Stimulated activated CD4-positive, alpha-beta T cell treated with anti-CD3 and anti-CD28 coated beads, Interleukin-15, amount 100 ng/mL, for 1 hour (primary cell): ENCODE measurements at places on chromosomes 12 and 14.

DNA sequence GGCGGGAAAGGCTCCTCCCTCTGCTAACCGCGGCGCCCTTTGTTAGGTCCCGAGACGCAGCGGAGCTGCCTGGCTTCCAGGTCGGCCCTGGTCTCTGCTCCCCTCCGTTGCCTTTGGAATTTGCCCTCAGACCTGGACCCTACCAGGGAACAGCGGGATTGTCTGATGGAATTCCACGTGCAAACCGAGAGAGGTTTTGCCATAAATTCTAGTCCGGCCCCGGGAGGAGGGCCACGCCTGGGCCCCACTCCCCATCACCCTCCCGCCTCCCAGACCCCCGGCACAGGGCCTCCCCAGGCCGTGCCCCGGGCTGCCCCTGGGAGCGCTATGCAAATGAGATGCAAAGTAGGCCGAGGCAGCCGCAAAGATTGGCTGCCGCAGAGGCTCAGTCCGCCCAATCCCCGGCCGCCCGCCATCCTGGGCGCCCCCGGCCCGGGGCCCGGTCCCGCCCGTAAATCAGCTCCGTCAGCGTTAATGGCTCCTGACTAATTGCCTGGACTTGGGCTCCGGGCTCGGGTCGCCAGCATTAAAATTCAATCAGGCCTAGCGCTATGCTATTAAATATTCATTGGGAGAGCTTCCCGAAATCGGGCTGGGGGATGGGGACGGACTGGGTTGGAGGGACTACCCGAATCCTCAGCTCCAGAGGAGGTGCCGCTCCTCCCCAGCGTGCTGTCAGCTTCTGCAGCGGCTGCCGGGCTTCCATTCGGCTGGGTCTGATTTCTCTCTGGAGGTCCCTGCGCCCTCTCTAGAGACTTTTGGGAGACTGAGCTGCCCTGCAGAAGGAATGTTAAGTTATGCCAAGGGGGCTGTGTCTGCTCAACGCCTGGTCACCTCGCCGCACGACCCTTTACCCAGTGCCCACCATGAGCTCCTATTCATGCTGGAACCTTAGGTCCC, 15.7 kb upstream of the FIGNL2 start:
- no peak for DNase-seq

DNA sequence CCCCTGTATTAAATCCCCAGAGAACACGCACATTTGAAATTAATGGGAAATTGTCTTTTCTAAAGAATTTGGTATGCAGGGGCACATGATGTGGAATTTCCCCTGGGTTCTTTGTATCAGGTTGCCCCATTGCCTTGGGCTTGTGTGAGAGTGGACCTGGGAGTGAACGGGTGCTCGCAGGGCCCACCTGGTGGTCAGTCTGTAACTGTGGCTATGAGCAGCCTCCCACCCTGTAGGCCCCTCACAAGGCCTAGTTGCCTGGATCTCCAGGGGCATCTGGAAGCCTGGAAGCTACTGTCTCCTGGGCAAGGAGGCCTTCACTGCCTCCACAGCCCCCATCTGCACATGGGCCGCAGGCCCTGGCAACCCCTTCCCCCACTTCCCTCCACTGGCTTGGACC, 96.7 kb downstream of the SLC25A47 start:
- DNase-seq: no peak

DNA sequence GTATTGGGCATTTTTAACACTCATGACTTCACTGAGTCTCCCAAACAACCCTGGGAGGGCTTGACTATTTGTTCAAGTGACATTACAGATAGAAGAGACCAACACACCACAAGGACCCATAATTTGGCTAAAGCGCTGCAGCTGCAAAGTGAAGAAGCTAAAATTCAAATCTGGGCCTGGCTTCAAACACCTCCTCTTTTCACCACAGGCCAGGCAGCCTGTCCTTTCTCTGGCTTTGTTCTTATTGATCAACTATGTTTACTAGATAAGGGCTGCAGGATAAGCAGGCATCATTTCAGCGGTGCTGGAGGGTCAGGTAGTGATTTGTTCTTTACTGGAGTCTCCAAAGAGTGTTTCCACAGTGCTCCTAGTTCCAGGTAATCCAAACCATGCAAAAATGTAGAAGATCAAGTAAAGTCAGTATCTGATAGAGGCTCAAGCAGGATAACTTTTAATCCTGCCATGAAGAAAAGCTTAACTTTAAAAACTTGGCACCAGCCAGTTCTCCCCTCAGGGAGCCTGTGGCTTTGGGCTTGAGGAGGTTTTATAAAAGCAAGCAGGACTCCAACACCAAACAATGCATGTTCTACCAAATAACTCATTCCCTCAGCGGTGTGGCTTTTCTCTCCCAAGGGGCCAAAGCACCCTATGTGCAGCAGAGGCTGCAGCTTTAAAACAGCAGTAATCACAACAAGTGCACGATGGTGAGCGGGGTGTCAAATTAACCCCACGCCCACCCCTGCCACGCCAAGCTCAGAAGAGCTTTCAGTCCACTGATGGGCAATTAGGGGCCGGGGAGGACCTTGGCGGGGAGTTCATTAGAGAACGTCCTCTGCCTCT, 16.8 kb downstream of the CLMN start:
- no peak for DNase-seq

DNA sequence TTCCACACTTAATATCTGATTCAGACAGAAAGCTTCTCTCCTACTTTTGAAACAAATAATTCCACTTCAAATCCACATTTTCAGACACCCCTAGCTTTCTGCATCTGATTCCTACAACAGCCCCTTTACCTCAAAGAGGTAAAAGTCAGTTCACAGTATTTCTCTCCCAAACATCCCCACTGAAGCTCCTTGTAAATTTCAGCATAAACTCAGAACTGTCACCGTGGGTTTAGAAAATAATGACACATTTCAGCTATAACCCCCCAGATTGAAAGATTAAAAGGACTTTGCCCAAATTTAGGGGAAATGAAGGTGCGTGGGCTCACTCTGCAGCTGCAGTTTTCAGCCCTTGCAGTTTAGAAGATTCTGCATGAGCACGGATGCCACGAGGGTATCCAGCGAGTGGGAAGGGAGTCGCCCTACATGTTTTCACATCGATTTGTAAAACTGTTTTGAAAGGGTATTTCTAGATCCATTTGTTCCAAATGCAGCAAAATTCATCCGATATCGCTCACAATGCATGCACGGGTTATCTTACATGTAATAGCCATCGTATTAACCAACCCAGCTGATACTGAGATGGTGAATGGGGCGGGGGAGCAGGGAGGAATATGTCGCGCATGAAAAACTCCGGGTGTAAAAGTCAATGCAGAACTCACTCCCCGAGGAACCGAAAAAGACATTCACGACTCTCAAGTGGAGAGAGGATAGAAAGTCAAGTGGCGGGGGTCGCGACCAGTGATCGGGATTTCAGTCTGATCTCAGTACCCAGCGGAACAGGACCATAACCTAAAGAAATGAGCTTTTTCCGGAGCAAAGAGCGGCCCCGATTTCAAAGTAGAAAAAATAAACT, 5.0 kb upstream of the CCND2 start:
- DNase-seq: no peak

- DNase-seq: no peak
Observed at GRCh38 chr12:113403435-113404415, at the start of gene SDS. Gene SDS (minus strand): TSS chr12:113403887. CDS start chr12:113399708, 4,179 bp downstream.

- no peak for DNase-seq
Observed at GRCh38 chr12:127060310-127060847, 1206.6 kb upstream of the TMEM132C start.

GRCh38 chr12:84785281-84785680, 127.3 kb downstream of the SLC6A15 start:
- DNase-seq: no peak

GRCh38 chr12:1949771-1950470, 31.5 kb upstream of the CACNA2D4 start:
- DNase-seq: no peak

GRCh38 chr12:5914387-5915149, 30.5 kb downstream of the ANO2 start:
- DNase-seq: no peak

DNA sequence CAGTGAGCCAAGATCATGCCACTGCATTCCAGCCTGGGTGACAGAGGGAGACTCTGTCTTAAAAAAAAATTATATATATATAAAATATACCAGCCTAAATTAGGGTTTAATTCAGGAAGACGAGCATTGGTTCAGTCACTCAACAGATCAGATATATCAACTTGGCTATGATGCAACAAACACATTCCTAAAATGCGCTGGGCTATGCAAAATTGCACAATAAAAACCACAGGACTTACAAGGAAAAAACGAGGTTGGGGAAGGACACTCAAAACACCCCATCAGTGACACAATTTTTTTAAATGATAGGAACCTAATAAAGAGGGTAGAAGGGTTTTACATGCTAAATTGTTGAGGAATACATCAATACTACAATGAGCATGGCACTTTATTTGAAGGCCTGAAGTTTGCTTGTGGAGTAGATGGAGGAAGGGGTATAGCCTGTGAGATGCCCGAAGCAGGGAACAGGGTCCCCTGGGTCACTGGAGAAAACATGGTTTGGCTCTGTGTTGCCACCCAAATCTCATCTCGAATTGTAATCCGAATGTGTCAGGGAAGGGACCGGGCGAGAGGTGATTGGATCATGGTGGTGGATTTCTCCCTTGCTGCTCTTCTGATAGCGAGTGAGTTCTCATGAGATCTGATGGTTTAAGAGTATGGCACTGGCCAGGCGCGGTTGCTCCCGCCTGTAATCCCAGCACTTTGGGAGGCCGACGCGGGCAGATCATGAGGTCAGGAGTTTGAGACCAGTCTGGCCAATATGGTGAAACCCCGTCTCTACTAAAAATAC, 71.2 kb downstream of the TNFAIP2 start:
- DNase-seq: no peak

- DNase-seq: no peak
Observed at GRCh38 chr14:92686411-92686899, 62.0 kb downstream of the LGMN start.

- no peak for DNase-seq
Observed at GRCh38 chr14:92731622-92732115, 16.8 kb downstream of the LGMN start.

GRCh38 chr12:5441497-5442236, 9.8 kb downstream of the NTF3 start:
- DNase-seq: no peak

DNA sequence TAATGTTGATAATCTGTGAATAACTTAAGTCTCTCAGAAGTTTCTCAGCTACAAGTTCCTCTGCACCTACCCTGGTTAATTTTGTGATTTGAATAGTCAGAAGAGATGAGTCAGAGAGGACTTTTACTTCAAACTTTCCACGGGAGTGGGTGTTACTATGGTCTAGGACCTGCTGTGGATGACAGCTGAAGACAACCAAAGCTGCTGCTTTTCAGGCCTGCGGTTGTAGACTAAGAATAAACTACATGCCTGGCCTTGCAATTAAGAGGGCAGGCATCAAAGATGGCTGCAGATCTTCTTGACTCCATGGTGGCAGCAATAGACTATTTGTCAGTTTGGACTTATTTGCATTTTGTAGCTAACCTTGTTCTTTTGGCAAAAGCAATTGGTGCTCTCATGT, 227.1 kb upstream of the KRR1 start:
- peak; percentile 6 for DNase-seq

GRCh38 chr12:39357041-39357440, 85.9 kb downstream of the KIF21A start:
- no peak for DNase-seq

GRCh38 chr12:91513313-91513712, 330.7 kb upstream of the DCN start:
- DNase-seq: no peak

DNA sequence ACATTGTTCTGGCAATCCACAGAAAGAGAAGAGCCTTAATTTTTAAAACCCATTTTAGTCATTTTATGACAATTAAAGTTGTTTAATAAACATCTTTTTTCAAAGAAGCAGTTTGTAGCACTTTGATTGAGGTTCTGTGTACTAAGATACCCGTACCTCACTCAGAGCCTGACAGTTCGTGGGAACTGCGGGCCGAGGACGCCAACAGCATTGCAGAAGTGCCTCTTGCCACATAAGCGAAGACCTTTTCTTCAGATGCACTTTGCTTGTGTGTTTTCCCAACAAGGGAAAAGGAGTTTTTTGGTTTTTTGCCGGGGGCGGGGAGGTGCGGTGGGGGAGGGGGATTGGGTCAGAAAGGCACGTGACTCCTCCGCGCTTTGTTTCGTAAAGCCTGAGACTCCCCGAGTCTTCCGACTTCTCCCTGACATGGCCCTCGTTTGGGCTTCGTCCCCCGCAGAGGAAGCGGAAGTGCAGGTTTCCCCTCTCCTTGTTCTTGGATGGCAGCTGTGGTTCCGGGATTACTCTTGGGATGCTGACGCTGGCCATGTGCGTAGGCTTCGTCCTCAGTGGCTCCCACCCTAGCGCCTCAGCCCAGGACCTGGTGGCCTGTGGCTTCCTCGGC, 70.8 kb downstream of the WDR20 start:
- no peak for DNase-seq

DNA sequence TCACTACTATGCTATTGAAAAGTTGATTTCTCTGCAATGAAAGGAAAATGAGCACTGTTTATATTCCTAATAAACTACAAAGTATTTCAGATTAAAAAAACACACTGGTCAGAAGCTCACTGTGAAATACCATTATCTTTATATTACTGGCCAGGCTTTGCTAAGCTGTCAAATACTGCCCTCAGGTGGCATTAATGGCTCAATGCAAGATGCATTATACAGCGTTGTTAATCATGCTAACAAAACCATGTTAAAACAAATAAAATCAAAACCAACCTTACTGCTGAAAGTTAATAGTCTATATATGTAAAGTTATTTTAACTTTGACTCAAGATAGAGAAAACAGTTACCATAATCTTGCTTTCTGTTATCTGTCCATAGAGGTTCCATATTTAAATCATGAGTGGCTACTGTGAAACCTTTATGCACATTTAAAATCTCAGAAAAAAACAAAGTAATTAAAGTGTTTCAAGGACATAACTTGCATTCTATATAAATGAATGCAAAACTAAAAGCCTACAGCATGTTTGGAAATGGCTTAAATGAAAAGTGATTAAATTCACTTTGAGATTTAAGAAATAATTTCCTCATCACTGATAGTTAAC, 121.7 kb downstream of the RALGAPA1 start:
- no peak for DNase-seq

DNA sequence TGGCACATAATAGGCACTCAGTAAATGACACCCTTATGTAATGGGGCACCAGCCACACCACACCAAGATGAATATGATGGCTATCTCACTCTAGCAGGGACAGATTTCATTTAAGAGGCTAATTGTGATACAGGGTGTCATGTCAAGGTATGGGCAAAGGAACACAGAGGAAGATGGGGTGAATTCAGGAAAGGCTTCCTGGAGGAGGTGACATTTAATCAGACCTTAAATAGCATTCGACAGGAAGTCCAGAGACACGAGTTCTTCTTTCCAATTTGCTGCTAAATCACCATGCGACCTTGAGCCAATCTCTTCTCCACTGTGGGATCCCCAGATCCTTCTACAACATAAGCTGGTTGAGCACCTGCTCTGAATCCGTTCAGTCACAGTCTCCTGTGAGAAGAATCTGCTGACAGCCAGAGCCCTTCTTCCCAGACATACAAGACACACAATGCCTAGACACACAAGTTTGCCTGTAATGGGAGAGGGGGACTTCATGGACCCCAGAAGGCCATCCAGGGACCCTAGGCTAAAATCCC, 1.5 kb upstream of the DTX1 start:
- DNase-seq: no peak

GRCh38 chr12:12704593-12705230, 8.7 kb upstream of the GPR19 start:
- DNase-seq: no peak
